ENCODE measurements at places on chromosomes 6 and 20. TPM values are rescaled to one million over a fixed set of nuclear protein-coding genes. Genes with fewer than 3 reads are reported as not detected.

- DNase-seq: no peak
Measured at GRCh38 chr20:38117635-38118034, 47.4 kb downstream of the TGM2 start.

- DNase-seq: no peak
Measured at GRCh38 chr6:122653094-122653493, 42.9 kb downstream of the PKIB start.

The CDH26 gene
- 3.4 TPM for total RNA-seq

The GPR63 gene
- 2.4 TPM for total RNA-seq

The ABHD16A gene
- 46.2 TPM for total RNA-seq

The DPPA5 gene
- not detected for total RNA-seq
